ENCODE measurements at places on chromosomes 5 and 9.

- no peak for DNase-seq
These were observed 30.5 kb downstream of the TRPM3 start for GRCh38 chr9:71090896-71091295.

DNA sequence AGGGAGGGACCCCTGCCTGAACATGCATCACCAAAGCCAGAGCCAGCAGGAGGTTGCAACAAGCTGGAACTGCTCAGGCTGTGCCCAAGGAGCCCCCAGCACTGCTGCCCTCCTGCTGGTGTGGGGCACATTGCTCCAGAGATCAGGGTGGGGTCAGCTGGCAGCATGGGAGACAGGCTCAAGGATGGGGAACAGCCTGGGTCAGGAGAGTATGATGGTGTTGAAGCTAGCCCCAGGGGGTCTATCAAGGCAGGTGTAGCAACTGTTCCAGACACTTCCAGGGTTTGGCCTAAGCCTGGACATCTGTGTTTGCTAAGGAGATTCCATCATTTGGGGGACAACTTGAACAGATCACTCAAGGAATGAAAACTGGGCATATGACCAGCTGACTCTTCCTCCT lies 133.1 kb downstream of the ATPSCKMT start:
- no peak for DNase-seq

GRCh38 chr9:33124046-33124445 lies 43.1 kb downstream of the B4GALT1 start:
- DNase-seq, result no peak

- DNase-seq, result no peak
These were observed 1.0 kb upstream of the RAPGEF1 start for GRCh38 chr9:131740898-131741297.

DNA sequence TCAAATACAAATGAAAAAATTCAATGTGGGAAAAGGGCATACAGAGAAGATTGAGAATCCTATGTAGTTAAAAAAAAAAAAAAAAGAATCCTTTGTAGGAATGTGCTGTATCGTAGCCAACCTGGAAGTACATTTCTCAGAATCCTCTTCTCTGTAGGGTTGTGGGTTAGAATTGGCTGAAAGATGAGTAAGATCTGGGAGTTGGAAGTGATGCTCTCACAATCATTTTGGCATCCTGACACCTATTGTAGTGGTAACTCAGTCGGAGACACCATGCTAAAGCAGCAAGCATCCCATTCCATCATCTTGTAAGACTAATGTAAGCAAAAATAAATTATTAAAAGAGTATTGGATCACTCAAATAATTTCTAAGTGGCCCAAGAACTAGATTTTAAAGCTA lies 30.6 kb downstream of the MRPL22 start:
- no peak for DNase-seq

DNA sequence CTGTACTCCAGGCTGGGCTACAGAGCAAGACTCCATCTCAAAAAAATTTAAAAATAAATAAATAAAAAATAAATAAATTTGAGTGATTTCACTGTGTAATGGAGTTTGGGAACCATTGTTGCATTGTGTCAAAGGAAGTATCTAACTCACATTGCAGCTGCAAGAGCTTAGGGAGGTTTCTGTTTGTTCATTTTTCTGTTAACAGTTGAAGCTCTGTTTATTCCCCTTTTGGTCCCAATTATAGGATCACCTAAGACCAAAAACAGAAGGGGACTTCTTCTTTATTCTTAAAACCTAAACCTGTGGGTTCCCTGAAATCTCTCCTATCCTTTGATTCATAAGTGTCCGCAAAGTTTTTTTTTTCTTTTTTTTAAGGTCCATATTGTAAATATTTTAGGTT lies 28.6 kb upstream of the PCAT7 start:
- DNase-seq, result no peak

DNA sequence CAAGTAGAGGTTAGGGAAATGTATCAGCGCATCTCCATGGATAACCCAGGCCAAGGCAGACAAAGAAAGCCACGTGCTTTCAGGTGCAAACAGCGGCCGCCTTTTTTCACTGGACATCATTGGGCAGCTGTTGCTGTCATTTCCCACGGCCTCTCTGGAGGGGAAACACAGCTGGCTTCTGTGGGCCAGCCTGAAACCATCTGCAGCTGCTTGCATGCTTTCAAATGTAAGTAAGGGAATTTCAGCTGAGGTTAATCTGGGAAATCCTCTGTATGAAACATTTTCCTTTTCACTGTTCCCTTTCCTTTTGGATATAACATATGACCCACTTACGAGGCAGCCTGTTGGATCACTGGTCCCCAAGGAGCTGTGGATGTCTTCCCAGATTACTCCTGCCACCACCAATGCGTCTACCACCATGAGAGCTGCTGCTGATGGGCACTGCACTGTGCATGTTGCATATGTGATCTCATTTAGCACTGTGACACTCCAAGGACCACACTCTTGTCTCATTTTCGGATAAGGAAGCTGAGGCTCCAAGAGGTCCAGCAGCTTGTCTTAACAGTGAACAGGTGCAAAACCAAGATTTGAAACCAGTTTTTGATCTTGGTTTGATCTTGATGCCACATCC lies 106.3 kb downstream of the C9orf152 start:
- no peak for DNase-seq

All from NCI-H524 treated with DMSO at 0.1 percent for 48 hours (cell line).